WTC11 (cell line): ENCODE measurements at places on chromosomes 12 and 14. TPM values are rescaled to one million over a fixed set of nuclear protein-coding genes. Genes with fewer than 3 reads are reported as not detected.

Gene AQP5
- 2.7 to 2.9 TPM (median 2.8 TPM) in 3 replicates for total RNA-seq

Gene ARMH4
- 11.8 to 12.2 TPM (median 12.1 TPM) in 3 replicates for total RNA-seq

GRCh38 chr14:19895282-19895681, 20.3 kb downstream of the OR4K2 start:
- H3K27me3 ChIP-seq, result peaks cover 21% of the 10 kb centered on the region
- DNase-seq, result no peak
- no peak overlapping the region for H3K27ac ChIP-seq
- H3K4me3 ChIP-seq, result no peak overlapping the region

DNA sequence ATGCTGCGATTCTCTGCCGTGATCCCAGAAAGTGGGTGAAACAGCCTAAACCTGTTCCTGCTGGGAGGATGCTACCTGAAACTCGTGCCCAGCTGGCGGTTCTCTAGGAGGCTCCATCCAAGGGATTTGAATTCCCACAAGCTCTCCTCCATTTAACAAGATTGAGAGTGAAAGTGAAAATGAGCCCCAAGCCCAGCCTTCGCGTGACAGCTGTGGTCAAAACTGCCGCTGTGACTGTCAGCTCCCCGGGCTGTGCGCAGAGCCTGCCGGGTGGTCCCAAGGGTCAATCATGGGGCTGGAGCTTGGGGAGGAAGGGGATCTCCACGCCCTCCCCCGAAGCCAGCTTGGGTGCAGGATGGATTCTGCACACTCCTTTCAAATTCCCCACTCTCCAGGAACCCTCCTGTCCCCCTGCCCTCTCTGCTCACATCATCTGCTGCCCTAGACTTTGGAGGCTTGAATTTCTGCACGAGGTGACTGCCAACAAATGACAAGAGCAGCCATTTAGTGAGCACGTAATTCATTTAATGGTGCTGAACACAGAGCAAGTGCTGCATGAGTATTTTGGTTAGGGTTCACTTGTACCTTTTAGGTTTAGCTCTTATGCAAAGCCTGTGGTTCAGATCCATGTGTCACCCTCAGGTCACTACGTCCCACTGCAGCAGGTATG, 5.3 kb downstream of the ASB2 start:
- no peak overlapping the region for H3K27ac ChIP-seq
- H3K27me3 ChIP-seq, result no peaks in the 10 kb centered on the region
- H3K36me3 ChIP-seq, result no peaks in the 10 kb centered on the region
- H3K4me1 ChIP-seq, result peaks cover 7% of the 10 kb centered on the region
- no peak for DNase-seq

GRCh38 chr14:89134640-89135039, 282.4 kb downstream of the FOXN3 start:
- H3K27ac ChIP-seq, result no peak overlapping the region
- no peak for DNase-seq
- no peaks in the 10 kb centered on the region for H3K36me3 ChIP-seq
- peaks cover 13% of the 10 kb centered on the region for H3K27me3 ChIP-seq
- peaks cover 15% of the 10 kb centered on the region for H3K4me1 ChIP-seq
- no peak overlapping the region for H3K4me3 ChIP-seq

DNA sequence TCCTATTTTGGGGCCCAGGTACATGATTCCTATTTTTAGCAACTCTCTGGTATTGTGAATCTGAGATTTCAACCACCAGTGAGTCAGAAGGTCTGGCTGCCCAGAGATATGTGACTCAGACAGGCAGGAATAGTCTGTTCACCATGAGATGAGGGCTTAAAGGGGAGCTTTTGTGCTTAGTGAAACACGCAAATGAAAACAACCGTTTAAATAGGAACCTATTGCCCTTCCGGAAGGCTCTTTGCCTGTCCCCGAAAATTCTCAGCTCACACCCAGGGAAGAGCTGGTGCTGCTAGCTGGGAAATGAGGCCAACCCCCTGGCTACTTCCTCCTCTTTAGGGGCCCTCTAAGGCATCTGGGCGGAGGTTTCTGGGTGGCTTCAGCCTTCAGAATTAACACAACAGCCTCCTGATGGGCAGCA, 283.6 kb downstream of the CACNA1C start:
- no peak for DNase-seq
- no peaks in the 10 kb centered on the region for H3K36me3 ChIP-seq
- no peak overlapping the region for H3K4me3 ChIP-seq
- H3K27ac ChIP-seq, result no peak overlapping the region
- peaks cover 9% of the 10 kb centered on the region for H3K4me1 ChIP-seq

DNA sequence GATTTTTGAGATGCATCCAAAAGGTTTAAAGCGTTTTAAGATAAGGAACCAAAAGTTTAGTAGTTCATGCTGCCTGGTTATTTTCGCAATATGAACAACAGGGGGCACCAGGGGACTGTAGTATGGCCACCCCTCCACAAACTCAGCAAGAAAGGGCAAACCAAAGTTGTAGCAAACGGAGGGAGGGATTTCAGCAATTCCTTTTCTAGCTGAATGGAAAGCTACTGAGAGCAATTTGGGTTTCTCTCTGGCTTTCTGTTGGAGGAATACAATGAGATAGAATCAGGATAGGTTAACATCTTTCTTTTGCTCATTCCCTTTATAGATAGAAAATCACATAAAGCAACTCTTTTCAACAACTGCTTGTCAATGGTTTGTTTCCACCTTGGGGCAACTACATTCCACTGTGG, 62.5 kb downstream of the DRAM1 start:
- no peak overlapping the region for H3K4me3 ChIP-seq
- peaks cover 20% of the 10 kb centered on the region for H3K4me1 ChIP-seq
- DNase-seq, result peak; percentile 59
- H3K27ac ChIP-seq, result 0 out of 2 replicates have a peak overlapping the region, but pooled peaks have one; percentile 46
- H3K36me3 ChIP-seq, result no peaks in the 10 kb centered on the region

GRCh38 chr12:25384038-25384892, 133.5 kb upstream of the KRAS start:
- DNase-seq, result no peak
- H3K36me3 ChIP-seq, result no peaks in the 10 kb centered on the region
- H3K4me3 ChIP-seq, result peak overlapping the region; percentile 89
- H3K27ac ChIP-seq, result peak overlapping the region; percentile 16; the same call in 1 of the 2 replicates

DNA sequence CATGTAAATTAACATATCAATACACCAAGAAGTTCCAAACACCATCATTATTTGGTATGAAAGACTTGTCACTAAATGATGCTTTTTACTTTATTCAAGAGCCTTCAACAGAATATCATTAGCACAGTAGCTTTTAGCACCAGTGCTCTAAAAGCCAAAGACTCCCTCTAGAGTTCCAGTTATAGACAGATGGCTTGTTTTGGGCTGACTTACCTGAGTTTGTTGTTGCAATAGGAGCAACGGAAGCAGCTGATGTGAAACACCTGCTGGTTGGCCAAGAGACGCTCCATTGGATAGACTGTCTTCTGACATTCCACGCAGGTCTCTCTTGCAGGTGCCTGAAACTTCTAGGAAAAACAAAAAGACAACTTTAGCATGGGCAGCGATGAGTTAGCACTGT, 14.5 kb upstream of the CERS5 start:
- no peak for DNase-seq
- H3K4me3 ChIP-seq, result no peak overlapping the region
- H3K27me3 ChIP-seq, result no peaks in the 10 kb centered on the region
- peaks cover 21% of the 10 kb centered on the region for H3K36me3 ChIP-seq
- H3K4me1 ChIP-seq, result 0 out of 2 replicates have a peak, but pooled peaks cover 2% of the 10 kb centered on the region
- H3K27ac ChIP-seq, result no peak overlapping the region

GRCh38 chr12:30694412-30695198, 1.1 kb downstream of the IPO8 start:
- DNase-seq, result peak; percentile 24
- peak overlapping the region; percentile 90 for H3K27ac ChIP-seq
- no peaks in the 10 kb centered on the region for H3K36me3 ChIP-seq
- H3K27me3 ChIP-seq, result no peaks in the 10 kb centered on the region
- peaks cover 41% of the 10 kb centered on the region for H3K4me1 ChIP-seq
